ENCODE measurements at places on chromosomes 2 and 18.
A peak's percentile ranks its signal among the peaks of the same experiment; 100 is the strongest.

- no peak for DNase-seq
Observed at GRCh38 chr2:188734691-188735090, 239.5 kb upstream of the COL3A1 start.

GRCh38 chr2:71526975-71527374, 73.6 kb downstream of the DYSF start:
- DNase-seq = no peak

DNA sequence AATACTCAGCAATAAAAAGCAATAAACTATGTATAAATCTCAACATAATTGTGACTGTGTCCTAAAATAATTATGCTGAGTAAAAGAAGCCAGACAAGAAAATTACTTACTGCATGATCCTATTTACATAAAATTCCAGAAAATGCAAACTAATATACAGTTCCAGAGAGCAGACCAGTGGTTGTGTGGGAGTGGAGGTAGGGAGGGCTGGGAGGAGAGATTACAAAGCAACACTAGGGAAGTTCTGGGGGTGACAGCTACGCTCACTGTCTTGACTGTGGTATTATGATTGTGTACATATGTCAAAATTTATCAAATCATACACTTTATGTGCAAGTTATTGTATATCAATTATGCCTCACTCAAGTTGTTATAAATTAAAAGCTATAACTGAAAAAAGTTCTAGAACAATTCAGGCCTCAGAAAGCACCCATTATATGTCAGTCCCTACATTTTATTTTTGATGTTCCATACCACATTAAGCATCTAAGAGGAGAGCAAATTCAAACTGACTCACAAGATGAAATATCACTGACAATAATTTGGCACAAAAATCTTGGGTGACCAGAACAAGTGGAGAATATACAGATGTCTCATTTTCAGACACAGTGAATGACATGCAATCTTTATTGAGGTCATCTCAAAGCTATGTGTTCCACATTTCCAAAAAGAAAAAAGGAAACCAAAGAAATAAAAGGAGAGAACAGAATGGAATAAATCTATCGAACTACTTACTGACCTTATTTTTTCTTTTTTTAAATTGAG, 85.1 kb downstream of the ANTXR1 start:
- no peak for DNase-seq

DNA sequence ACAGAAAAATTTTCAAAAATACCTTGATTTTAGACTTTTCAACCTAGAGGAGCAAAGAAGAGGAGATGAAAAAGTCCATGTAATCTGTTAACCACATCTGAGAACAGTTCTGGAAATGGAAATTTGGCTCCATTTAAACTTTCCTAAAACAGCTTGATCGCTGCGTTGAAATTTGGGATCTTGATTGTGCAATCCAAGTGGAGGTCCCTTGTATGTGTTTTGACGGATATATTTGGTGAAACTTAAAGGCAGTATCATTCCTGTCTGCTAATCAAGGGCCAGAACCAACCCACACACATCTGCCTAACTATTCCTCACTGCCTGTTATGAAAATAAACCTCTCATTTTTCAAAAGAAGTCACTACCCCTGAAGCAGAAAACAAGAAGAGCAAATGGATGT, 46.6 kb downstream of the SPATS2L start:
- no peak for DNase-seq

GRCh38 chr18:31070206-31070605, 27.7 kb upstream of the DSC3 start:
- no peak for DNase-seq

DNA sequence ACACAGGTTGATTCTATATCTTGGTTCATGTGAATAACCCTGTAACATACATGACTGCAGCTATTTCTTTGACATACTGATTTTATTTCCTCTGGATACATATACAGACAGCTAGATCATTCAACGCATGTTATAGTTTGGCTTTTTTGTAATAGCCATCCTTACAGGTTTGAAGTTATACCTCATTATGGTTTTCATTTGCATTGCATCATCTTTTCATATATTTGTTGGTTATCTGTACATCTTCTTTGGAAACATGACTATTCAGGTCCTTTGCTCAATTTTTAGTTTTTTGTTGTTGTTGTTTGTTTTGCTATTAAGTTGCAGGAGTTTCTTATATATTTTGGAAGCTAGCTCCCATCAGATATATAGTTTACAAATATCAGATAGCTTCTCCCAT, 276.2 kb upstream of the NETO1 start:
- DNase-seq = no peak

GRCh38 chr2:8232871-8233270, 449.0 kb upstream of the ID2 start:
- no peak for DNase-seq

DNA sequence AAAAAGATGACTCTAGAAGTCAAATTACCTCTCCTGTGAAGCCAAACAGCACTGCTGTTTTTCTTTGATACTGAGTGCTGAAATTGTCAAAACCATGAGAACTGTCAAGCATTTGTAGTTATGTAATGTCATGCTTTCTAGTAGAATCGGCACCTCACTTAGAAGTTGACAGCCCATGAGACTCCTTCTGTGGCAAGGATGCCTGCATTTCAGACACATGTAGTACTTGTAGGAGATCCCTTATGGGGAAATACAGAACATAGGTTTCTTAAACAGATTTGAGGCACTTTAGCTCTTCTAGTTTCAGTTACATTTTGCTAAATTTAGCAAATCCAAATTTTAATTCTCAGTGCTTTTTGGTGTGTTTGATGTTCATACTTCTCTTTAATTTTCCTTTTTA, 15.7 kb downstream of the ZNF407 start:
- no peak for DNase-seq

DNA sequence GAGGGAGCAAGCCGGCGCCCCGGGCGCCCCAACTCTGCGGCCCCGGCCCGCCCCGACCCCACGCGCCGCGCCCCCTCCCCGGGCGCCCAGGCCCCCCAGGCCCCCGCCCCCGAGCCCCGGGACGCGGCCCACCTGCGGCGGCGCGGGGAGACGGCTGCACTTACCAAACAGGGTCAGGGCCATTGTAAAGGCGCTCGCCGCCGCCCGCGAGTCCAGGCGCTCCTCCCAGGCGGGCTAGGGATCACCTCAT, 526 bp downstream of the CHN1 start:
- DNase-seq = peak; percentile 65

DNA sequence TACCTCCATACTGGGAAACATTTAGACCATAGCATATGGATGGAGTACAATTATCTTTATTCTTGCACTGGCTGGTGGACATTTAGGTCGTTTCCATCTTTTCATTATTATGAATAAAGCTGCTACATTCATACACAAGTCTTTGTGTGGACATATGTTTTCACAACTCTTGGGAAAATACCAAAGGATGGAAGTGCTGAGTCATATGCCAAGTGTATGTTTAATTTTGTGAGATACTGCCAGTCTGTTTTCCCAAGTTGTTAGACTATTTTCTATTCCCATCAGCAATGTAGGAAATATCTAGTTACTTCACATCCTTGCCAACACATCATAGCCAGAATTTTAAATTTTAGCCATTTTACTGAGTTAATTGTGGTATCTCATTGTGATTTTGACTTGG, 91.5 kb downstream of the GALNT13 start:
- DNase-seq = no peak

DNA sequence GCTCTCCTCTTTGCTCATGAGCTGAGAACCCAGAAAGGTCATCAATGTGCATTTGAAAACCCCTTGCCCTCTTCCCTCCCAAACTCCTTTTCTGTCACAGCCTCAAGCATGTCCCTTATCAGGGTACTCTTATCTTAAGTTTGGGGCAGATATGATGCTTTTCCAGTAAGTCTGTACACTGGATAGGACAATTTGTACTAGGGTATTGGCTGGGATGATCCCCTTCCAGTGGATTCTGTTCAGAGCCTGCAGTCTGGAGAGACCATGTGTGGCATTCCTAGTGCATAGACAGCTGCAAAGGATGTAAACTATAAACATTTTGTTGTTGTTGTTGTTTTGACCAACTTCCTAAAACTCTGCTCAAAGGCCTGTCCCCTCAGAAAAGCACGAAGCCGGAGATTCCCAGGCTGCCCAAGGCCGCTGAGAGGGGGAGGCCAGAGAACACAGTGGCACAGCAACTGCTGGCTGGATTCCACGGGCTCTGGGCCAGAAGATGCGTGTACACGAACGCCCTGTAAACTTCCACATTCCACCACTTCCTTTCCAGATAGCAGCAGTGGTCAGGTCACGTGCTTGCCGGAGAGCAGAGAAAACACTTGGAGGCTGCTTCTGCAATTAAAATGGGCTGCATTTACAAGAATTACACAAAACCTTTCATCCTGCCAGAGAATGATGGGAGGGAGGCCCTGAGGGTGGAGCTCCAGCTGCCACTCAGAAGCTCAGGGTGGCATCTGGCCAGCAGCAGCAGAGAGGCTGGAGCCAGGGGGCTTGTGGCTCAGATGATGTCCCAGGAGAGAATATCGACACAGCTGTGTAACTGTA, 42.1 kb downstream of the BMP10 start:
- DNase-seq = peak; percentile 98

DNA sequence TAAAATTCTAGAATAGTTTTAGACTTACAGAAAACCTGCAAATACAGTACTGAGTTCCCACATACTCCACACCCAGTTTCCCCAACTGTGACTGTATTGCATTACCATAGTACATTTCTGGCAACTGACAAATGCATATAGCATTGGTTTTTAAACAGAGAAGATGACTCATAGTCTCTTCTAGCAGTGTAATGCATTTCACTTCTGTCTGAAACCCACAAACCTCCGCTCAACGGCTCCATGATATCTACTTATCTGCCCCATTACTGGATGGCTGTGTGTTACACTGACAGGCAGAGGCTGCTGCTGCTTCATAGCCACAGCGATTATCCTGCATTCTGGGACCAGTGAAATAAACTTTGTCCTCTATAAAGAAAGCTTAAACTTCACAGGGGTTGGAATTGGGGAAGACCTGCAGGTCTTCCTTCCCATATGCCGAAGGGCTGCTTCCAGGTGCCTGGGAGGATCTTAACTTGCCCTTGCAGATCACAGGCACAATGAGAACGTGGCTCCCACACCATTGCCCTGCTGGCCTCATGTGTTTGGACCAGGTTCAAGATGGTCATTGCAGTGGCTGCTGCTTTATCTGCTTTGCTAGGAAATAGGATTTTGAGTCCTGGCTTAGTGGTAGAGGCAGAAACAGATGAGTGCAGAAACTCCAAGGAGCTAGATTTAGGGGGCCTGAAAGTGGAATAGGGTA, 742.6 kb upstream of the HS6ST1 start:
- DNase-seq = no peak

GRCh38 chr2:189137519-189137918, 42.0 kb downstream of the COL5A2 start:
- no peak for DNase-seq

- no peak for DNase-seq
Observed at GRCh38 chr2:157986761-157987160, 110.6 kb upstream of the ACVR1 start.

- no peak for DNase-seq
Observed at GRCh38 chr2:120037995-120038541, 25.2 kb downstream of the EPB41L5 start.

- no peak for DNase-seq
Observed at GRCh38 chr18:9596226-9596625, 18.1 kb downstream of the PPP4R1 start.

- no peak for DNase-seq
Observed at GRCh38 chr18:12154361-12154760, 60.7 kb downstream of the ANKRD62 start.

DNA sequence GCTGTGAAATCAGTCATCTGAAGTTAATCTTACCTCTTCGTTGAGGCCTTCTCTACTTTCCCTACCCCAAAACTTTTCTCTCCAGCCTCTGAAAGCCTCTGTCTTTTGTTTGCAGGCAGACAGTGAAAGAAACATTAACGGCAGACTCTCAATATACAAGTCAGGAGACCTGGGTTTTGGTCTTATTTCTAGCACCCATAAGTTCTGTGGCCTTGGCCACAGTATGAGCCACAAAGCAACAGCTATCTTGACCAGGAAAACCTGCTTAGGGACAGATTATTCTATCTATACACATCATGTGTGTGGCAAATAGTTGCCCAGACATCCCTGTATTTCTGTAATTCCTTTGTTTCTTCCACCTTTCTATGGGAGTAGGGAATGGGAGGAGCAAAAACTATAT, 318.3 kb downstream of the AGPS start:
- no peak for DNase-seq

GRCh38 chr18:2897448-2898185, 50.8 kb downstream of the EMILIN2 start:
- no peak for DNase-seq

DNA sequence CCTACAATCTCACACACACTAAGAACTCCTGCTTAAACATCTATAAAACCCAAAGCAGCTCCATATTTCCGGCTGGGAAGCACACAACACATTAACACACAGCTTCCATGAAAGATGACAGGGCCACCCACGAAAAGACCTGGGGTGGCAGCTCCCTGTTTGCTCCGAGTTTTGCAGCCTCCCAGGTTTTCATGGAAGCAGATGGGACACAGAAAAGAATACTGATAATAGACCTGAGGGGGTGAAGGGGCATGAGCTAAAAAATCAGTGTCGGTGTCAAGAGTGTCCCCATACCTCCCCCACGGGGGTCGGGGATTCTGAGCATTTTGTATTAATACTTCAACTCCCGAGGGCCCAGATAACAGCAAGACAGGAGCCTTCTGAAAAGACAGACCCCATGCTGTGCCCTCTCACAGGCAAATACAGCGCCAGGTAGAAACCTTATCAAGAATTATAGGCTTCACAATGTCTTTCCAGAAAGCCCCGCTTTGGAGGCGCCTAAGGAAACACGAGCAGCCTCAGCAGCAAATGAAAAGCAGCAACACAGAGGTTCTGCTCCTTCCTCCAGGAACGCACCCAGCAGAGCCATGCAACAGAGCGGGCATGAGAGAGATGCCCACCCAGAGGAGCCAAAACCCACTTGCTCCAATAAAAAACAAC, 50.5 kb downstream of the ZNF516 start:
- DNase-seq = no peak

GRCh38 chr2:174124181-174124580, 124.2 kb downstream of the OLA1 start:
- DNase-seq = no peak

GRCh38 chr2:207501802-207502576, 27.8 kb upstream of the CREB1 start:
- no peak for DNase-seq

GRCh38 chr2:191675807-191676721, 1.9 kb upstream of the NABP1 start:
- peak; percentile 31 for DNase-seq

- DNase-seq = no peak
Observed at GRCh38 chr18:23115683-23116096, 19.6 kb upstream of the CABLES1 start.

GRCh38 chr2:39738936-39739335, 40.1 kb downstream of the THUMPD2 start:
- DNase-seq = no peak

- no peak for DNase-seq
Observed at GRCh38 chr18:10249270-10249669, 205.2 kb upstream of the APCDD1 start.
